ENCODE measurements at places on chromosomes 6 and 20.

GRCh38 chr6:57257911-57258541 is 35.9 kb upstream of the RAB23 start:
- DNase-seq = no peak

DNA sequence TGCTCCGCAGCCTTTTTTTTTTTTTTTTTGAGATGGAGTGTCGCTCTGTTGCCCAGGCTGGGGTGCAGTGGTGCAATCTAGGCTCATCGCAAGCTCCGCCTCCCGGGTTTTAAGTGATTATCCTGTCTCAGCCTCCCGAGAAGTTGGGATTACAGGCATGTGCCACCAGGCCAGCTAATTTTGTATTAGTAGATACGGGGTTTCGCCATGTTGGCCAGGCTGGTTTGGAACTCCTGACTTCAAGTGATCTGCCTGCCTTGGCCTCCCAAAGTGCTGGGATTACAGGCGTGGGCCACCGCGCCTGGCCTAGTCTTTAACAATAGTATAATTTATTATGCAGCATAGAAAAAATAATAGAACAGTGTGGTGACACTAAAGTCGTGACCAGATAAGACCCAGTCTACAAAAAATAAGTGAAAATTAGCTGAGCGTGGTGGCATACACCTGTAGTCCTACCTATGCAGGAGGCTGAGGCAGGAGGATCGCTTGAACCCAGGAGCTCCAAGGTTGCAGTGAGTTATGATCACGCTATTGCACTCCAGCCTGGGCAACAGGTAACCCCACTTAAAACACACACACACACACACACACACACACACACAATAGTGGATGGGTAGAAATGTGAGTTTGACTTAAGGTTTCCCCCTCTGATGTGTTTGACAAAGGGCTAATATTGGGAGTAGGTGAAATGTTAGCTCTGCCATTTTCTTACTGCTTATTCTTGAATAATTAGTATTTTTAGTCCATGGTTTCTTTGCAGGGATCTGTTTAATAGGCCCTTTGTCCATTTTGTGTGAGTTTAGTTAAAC is 6.5 kb downstream of the PIM1 start:
- DNase-seq = no peak

- no peak for DNase-seq
Observed at GRCh38 chr20:48986899-48987298, 59.2 kb upstream of the CSE1L start.

- DNase-seq = no peak
Observed at GRCh38 chr6:20845592-20845991, 311.3 kb downstream of the CDKAL1 start.

DNA sequence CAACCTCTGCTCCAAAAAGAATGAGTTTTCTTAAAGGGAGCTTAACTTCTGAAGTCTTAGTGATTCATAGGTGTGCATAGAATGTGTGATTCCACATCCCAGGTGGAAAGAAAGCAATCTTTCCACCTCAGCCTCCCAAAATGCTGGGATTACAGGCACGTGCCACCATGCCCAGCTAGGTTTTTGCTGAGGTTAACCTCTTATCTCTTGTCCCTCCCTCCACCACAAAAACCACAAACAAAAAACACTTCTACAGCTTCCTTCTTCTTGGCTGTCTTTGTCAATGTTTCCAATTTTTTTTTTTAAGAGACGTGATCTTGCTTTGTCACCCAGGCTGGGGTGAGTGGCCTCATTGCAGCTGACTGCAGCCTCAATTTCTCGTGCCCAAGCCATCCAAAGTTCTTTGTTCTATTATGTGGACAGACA is 8.1 kb upstream of the CSE1L start:
- no peak for DNase-seq

DNA sequence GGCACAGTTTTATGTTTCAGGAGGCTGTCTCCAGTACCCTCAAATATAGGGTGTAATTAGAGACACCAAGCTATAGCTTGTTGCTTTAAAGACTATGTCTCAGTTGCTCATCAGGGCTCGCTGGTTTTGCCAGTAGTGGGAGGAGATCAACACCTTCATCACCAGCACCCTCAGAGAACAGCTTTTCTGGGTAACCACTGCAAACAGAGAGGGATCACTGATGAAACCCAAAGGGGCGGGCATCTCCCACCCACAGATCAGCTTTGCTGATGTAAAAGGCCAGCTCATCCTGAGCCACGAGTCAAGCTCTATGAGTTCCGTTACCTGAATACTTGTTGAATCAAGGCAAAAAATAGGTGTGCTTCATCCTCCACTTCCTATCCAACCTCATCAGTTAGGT is 187.7 kb downstream of the AIG1 start:
- DNase-seq = no peak

DNA sequence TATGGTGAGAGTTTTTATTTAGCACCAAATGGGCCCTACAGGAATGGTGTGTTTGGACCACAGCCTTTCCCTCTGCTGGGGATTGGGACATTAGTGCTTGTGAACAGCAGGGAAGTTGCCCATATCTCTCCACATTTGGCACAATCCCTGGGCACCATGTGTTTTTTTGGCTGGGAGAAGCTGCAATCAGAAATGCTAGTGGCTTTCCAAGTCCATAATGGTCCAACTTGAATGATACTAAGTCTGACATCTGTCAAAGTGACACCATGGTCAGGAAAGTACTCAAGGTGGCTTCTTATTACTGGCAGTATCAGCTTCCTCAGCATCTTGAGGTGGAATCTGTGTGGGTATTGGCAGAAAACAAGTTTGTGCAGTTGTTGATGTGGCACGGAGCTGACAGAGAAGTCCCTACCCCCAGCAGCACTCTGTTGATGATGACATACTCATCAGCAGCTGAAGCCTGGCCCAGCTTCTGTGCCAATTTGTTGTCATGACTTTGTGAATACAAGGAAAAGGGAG is 53.0 kb downstream of the SASH1 start:
- DNase-seq = no peak

DNA sequence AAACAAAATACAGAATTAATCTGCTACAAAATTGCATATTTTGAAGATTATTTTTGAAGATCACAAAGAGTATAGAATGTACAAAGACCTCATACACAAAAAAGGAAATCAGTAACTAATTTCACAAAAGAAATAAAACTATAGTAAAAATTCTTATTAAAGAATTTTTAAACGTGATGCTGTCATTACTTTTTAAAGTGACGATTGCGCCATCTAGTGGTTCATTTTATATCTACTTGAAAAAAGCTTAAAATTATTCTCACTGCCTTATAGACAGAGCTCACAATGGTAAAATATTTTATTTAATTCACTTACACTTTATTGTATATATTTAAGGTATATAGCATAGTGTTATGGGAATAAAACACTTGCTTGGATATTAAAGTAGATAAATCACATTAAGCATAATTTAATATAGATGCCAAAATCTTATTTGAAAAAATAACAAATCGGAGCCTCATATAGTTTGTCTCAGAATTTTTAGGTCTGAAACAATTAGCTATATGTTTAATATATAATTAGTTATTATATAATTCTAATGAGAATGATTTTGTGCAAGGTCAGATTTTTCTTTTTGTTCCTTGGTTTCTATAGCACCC is 128.8 kb downstream of the PHF3 start:
- DNase-seq = no peak

- no peak for DNase-seq
Observed at GRCh38 chr6:154197196-154197860, 158.3 kb downstream of the OPRM1 start.

DNA sequence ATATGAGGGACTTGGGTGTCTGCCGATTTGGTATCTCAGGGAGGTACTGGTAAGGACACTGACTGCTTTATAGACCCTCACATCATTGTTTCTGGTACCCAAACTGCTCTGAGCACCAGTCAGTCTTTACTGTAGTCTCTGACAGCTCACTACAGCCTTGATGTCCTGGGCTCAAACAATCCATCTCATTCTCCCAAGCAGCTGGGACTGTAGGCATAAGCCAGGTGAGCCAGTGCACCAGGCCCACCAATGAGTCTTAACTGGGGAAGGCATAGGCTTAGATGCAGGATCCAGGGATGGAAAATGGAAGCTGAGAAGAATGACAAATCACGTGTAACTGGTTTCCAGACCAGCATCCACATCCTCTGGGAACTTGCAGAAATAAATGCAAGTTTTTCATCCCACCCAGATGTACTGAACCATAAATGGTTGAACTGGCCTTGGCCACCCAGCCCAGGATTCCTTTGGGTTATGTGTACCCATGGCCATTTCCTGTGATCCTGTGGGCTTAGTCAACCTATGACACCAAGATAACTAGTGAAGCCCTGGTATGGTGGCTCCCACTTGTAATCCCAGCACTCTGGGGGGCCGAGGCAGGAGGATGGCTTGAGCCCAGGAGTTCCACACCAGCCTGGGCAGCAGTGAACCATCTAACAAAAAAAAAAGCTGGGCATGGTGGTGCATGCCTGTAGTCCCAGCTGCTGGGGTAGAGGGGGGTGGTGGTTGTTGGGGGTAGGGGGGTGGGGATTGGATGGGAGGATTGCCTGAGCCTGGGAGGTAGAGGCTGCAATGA is 5.8 kb downstream of the TUBB start:
- DNase-seq = no peak

DNA sequence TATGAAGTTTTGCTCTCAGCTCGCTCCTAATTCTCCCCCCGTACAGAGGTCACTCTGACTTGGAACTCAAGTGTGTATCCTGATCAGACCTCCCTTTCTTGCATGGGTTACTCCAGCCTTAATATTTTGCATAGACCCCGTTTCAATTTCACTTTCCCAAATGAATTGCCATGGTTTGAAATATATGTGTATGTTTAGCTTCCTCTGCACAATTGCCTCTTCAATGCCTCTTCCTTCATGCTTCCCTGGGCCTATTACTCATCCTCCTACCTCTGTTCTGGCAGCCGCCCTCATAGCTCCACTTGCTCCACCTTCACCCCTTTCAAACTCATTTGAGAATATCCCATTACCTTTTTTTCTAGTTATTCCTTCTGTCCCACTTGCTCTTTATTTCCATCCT is 90.0 kb upstream of the SAMD5 start:
- DNase-seq = no peak

DNA sequence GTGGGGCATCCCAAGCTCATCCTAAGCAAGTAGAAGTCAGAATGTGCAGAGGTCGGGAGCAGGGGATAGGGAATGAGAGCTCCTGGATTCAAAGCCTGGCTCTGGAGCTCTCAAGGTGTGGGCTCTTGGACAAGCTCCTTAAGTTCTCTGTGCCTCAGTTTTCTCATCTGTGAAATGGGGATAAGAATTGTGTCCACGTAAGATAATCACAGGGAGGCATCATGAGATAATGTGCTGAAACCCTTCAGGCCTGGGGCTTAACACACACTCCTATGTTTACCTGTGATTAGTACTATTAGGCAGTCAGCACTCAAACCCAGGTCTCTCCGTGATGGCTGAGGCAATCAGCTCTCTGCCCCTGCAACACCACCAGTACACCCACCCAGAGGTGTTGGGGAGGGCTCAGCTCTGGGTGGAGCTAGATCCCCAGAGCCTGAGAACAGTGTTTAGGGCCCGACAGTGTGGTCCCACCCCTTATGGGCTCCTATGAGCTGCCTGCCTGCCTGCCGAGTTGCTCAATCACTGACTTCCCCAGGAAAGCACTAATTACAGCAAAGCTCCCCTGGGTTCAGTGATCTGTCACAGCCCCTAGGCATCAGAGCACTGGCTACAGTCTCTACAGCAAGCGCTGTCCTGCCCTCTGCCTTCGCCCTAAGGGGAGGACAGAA is 6.3 kb upstream of the SIRPA start:
- no peak for DNase-seq

DNA sequence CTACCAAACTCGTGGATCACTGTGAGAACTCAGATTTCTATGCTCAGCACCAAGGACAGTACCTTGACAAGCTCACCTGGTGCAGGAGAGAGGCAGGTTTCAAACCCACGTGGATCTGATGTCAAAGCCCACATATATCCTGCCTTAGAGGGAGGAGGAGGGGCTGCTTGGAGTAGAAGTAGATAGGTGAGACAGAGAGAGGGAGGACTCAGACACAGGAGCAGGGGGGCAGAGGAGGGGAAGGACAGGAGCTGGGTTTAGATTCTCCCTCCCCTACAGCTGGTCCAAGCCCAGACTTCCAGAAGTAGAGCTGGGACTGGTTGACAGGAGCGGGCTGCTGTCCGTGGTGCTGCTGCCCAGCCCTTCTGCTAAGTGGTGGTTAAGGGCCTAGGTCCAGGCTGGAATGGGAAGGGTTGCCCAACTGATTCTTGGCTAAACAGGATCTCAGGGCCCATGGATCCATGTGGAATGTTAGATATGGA is 77.5 kb downstream of the CDH22 start:
- DNase-seq = no peak

GRCh38 chr6:28553986-28554881 is 28.6 kb downstream of the GPX5 start:
- no peak for DNase-seq

DNA sequence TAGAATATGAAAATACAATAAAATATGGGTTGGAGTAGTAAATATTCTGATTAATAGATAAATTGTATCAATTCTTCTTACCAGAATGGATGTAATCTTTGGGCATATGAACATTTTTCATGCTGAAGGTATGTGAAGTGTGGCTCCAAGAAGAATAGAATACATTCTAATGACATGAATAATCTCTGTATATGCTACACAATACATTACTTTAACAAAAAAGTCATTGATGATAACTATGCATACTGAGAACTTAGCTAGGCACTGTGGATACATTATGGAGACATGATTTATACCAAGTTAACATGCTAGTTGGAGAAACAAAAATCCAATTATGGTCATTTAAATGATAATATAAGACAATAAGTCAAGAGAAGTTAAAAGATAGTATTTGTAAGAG is 62.7 kb upstream of the HDAC2 start:
- no peak for DNase-seq

GRCh38 chr20:49140834-49141233 is 47.3 kb downstream of the STAU1 start:
- no peak for DNase-seq

- no peak for DNase-seq
Observed at GRCh38 chr6:48782225-48782624, 671.2 kb upstream of the PTCHD4 start.

DNA sequence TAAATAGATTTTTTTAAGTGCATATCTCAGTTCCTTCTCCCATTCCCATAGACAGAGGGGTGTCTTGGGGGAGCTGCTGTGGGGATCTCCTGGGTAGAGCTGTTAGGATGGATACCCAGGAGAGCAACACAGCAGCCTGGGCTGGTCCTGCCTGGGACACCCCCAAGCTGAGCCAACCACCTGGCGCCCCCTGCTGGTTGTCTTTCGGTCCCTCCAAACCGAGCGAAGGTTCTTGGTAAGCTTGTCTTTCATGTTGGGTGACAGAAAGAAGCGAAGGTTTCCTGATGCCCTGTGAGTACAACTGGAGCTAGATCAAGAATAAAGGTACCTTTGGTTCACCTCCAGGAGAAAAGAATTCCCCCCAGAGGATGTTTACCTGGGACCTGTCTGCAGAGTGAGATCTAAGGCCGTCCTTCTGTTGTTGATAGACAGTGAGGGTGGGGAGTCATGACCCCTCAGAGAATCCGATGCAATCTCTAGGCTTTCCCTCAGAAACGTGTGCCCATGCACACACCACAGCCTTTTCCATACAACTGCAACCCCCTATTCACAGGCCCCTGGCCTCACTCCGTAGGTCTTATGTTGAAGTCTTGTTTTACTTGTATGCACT is 50.8 kb downstream of the SNX9 start:
- peak; percentile 65 for DNase-seq
